ENCODE measurements at places on chromosomes 11 and 22.

DNA sequence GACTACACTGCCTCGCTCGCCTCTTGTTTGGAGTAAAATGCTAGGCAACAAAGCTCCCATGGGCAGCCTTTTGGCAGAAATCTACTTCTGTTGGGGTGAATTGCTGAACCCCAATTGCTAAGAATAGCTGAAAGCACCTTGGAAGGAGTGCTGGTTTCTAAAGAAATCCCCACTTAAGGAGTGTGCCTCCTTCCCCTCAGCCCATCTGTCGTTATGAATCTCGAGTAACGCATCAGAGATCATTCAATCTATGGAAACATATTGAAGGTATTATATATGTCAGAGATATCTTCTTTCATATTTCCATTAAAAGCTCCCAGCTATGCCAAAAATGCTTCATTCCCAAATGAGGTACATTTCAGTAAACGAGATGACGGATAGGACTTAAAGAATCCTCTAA lies 229.6 kb upstream of the BLID start:
- no peak for DNase-seq

DNA sequence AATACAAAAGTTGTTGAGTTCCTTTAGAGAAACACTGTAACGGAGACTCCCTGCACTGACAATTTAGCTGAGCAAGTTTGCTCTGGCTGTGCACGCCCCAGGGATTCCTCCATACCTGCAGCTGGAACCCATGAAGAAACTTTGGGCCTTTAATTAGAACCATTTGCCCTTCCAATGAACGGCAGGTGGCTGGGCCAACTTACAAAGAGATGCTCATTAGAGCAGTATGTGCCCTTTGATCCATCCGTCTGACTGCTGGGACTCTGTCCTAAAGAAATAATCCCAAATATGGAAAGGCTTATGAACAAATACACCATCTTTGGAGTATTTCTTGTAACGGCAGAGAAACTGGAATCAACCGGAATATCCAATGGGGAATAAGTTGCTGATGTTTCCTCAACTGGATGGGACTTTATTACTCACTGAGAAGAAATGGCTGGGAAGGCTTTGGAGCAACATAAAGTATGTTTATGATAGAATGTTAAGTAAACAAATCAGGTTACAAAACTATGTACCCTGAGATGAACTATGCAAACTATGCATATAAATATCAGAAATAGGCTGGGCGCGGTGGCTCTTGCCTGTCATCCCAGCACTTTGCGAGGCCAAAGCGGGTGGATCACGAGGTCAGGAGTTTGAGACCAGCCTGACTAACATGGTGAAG lies 24.4 kb upstream of the FBLN1 start:
- DNase-seq = no peak

GRCh38 chr11:131455843-131456704 lies 85.7 kb downstream of the NTM start:
- no peak for DNase-seq

GRCh38 chr11:45209891-45210699 lies 63.7 kb downstream of the PRDM11 start:
- no peak for DNase-seq

DNA sequence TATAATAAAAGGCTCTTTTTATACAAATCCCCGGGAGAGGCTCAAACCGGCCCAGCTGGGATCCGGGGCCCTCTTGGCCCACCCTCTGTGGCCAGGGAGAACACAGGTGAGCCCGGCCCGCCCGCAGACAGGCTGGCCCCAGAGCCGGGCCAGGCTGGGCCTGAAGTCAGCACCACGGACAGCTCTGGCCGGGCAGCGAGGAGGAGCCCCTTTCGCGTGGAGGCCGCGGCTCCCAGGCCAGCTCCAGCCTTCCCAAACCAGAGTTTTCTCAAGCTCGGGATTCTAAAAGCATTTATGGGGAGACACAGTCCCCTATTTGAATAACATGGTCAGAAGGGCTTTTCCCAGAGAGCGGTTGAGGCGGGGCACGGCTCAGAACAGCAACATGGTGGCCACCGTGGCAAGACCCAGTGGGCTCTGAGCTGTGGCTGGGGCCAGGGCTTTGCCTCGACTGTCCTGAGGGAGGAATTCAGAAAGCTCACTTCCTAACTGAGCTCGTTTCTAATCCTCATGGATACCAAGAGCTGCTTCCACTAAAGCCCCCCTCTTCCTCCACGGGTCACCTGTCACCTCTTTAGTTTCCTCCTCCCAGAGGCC lies 115.4 kb downstream of the BRD1 start:
- DNase-seq = no peak

GRCh38 chr22:31039393-31039792 lies 41.7 kb upstream of the SMTN start:
- no peak for DNase-seq

DNA sequence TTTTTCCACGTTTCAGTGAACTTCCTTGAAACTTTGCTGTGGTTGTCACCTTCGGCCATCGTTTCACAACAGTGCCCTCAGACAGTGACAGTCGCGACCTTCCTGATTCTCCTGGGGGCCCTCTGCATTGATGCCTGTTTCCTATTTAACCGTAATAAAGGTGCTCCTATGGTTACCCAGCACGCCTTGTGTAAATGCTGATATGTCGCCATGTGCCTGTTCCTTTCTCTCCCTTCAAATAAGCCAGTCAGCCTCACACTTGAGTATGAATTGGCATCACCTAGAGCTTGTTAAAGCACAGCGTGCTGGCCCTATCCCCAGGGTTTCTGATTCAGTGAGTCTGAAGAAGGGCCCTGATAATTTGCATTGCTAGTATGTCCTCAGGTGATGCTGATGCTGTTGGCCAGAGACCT lies 104.8 kb downstream of the MICAL2 start:
- no peak for DNase-seq

GRCh38 chr11:72896431-72896830 lies 82.2 kb downstream of the ATG16L2 start:
- DNase-seq = no peak

- DNase-seq = no peak
Measured at GRCh38 chr11:115506954-115507675, 2.9 kb upstream of the CADM1 start.

- DNase-seq = no peak
Measured at GRCh38 chr11:64178203-64178602, 7.8 kb upstream of the STIP1 start.

GRCh38 chr11:27381238-27381666 lies 18.2 kb upstream of the CCDC34 start:
- DNase-seq = no peak

- DNase-seq = no peak
Measured at GRCh38 chr22:22086501-22087158, 104.0 kb upstream of the TOP3B start.

- DNase-seq = no peak
Measured at GRCh38 chr11:63673579-63673978, 2.4 kb upstream of the ATL3 start.

- no peak for DNase-seq
Measured at GRCh38 chr11:130846606-130847005, 69.7 kb downstream of the SNX19 start.

- no peak for DNase-seq
Measured at GRCh38 chr11:70493891-70494290, 95.6 kb downstream of the CTTN start.

DNA sequence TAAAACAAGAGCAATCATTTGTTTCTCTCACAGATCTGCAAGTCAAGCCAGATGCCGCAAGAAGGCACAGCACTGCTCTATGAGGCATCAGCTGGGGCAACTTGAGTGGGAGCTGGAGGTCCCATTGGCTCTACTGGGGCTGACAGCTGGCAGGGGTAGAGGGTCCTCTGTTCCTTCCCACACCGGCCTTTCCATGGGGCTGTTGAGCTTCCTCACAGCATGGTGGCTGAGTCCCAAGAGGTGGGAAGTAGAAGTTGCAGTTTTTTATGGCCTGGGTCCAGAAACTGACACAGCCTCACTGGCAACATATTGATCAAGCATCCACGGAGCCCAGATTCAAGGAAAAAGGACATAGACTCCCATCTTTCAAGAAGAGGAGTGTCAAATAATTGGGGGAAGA lies 34.4 kb downstream of the RPL3 start:
- no peak for DNase-seq

DNA sequence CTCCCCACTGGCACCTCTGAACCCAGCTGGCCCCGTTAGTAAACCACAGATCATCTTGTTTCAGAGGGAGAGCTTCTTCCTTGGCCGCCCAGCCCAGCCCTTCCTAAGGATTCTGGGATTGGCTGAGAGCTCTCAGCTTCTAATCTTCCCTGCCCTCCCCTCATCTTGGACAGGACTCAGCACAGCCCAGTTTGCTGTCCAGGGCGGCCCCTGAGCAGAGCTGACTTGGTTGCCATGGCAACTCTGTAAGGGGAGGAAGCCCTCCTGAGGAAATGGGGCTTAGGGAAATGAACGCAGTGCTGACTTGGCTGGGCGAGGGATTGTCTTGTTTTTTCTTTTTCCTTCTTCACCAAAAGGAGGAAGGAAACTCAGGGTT lies 4.6 kb downstream of the APOL4 start:
- no peak for DNase-seq

DNA sequence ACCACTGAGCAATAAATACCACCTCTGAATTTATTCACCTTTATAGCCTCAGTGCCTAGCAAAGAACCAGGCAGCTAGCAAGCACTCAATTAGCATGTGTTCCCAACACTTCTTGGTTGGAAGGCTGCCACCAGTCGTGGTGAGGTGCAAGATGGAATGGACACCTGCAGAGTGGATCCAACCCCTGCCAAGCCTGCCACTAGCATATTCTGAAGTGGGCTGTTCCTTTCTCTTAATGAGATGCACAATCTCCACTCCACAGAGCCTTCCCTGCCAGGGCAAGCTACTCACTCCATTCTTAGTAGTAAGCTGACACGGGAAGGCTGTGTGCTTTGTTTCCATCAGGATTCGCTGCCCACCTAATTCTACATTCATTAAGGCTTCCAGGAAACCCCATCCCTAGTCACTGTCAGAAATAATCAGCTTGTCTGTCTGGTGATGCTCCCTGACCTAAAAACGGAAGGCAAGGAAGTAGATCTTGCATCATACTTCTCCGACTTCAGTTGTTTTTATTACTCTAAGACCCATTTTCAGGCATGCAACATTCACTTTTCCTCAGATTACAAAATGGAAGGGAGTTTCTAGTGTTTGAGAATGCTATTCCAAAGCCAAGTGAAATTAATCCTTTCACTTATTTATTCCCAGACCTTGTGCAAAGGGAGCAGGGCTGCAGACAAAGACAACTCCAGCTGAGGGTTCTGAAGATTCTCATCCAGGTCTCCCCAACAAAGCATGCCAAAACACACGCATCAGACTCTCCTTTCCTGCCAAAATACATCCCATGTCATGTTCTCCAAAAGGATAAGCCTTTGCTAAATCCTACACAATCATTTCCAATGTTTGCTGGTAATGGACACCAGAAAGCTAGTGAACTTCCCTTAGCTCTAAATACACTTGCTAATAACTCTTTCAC lies 128.0 kb downstream of the TENM4 start:
- no peak for DNase-seq

GRCh38 chr11:12292766-12293165 lies 84.6 kb upstream of the PARVA start:
- no peak for DNase-seq

GRCh38 chr22:36772451-36772850 lies 3.5 kb downstream of the IFT27 start:
- DNase-seq = no peak

DNA sequence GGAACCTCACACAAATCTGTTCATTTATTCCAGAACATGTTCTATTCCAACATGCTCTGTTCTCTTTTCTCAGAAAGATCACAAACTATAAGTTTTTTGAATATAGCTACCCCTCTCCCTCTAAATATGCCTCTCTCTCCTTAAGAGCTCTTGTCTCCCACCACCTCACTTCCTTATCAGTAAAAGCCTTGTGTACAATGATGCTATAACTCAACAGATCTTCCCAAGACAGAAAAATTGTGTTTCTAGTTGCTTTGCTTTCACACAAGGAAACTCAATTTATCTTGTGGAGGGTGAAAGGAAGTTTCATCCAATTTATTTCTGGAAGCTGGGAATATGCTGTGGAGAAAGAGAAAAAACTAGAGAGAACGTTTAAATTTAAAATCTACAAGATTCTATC lies 64.4 kb downstream of the FAM76B start:
- no peak for DNase-seq

DNA sequence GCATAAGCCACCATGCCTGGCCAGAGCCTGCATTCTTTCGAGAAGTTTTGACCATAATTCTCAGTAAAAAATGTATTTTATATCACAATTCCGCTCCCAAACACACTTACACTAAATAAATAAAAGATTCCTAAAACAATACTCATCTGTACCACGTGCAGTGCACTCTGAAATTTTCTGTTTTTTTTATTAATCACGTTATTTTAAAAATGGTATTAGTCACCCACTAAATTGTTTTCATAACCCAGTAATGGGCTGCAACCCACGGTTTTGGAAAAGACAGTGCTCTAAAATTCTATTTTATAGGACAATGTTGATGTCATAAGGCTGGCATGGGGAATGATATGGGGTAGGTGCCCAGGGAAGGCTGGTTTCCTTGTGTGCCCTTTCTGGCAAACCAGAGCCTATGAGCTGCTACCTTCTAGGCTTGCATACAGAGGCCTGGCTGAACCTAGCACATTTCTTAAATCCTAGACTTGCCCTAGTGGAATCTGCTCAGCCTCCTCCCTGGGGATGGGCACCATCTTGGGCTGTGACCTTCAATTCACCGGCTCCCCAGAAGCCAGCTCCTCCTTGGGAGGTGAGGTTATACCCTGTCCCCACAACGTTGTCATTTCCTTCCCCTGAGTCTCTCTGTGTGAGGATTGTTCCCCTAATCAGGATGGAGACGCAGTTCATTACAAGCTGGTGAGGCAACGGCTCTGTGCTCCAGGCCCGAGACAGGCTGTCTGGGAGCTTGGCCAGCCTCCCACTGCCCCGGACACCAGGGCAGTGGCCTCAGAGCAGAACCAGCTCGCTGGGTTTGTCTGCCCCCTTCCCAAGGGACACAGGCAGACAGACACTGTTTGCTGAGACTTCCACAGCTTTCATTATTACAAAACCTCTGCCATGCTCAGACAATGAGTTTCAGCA lies 116.5 kb upstream of the NAV2 start:
- no peak for DNase-seq

DNA sequence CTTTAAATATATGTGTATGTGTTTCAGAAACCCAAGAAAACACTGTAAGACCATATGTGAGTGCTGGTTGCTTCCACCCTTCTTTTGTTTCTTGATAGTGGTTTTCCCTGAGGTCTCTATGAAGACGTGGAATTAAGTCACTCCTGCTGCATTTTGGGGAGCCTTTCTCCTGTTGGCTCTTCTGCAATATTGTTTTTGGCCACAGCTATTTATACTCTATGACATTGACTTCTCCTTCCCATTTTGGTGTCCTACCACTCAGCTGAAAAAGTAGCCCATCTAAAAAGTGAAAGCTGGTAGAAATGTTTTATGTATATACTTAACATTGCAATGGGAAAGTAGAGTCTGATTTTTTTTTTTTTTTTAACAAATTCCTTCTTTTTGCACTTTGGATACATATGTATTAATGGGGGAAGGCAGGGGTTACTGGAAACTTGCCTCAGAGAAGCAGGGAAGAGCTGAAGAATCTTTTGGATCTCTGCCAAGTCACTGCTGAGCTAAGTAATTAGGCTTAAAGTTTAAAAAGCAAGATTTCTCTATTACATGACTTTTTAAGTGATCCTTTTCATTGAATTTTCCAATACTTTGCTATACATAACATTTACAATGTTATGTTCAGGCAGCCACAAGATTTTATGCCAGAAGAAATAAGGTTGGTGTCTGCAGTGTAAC lies 1.8 kb downstream of the TTC17 start:
- no peak for DNase-seq

GRCh38 chr11:10387206-10388083 lies 67.6 kb upstream of the AMPD3 start:
- DNase-seq = no peak
